Stimulated activated naive B cell treated with anti-CD40 and anti-IgM and Interleukin-4, amounts not matched to agents 10 μg/mL and 1 μg/mL and 100 μg/mL, for 72 hours (primary cell): ENCODE measurements at places on chromosomes 11 and 22.

- DNase-seq = no peak
Observed at GRCh38 chr11:116285026-116285425, 487.8 kb downstream of the BUD13 start.

DNA sequence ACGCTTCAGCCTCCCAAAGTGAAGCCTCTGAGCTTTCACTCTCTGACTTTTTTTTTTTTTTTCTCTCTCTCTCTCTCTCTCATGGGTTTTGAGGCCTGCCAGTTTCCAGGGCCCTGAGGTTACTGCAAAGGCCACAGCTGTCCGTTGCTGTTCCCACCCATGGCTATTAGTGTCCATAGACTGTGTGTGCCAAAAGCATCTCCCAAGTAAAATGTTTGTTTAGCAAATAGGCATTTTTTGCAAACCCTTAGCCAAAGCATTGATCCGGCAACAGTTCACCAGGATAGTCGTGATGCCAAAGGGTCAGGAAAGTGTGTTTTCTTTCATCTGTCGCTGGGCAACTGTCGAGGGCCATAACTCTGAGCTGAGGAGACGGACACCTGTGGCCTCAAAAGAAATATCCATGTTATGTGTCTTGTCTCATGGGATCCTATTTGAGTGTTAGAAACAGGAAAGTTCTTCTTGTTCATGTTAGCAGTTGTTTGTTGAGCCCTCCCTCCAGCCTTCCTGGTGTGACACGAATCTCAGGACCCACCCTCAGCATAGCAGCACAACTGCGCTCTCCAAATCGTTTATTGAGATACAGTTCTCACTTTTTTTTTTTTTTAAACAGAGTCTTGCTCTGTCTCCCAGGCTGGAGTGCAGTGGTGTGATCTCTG, 18.4 kb downstream of the FADS2 start:
- no peak for DNase-seq

GRCh38 chr22:25201557-25202273, 2.1 kb downstream of the CRYBB3 start:
- no peak for DNase-seq

- no peak for DNase-seq
Observed at GRCh38 chr11:3732671-3733436, 61.7 kb upstream of the CHRNA10 start.

DNA sequence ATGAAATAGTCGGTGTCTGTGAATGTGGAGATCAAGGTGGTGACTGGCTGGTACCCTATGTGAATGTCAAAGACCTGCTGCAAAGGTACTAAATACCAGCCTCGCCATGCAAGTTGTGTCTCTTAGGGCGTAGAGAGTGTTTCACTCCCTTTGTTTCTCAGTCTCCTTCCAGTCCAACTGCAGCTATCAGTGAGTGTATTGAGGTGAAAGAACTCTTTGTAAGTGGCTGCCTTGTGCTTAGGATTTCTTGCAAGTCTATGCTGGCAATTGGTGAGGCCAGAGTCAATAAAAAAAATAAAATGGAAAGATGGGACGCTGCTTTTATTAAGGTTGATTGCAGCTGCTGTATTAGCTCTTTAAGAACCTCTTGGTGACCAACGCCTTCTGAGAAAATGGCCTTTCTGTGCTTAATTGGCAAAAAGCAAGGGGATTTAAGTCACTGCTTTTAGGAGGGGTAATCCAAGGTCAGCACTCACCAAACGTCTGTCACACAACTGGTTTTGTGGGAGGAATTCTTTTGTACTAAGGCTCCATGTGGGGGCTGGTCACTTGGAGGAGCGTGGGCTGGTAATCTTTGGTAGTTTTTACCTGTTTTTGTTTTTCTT, 95.1 kb downstream of the PARVA start:
- DNase-seq = no peak

DNA sequence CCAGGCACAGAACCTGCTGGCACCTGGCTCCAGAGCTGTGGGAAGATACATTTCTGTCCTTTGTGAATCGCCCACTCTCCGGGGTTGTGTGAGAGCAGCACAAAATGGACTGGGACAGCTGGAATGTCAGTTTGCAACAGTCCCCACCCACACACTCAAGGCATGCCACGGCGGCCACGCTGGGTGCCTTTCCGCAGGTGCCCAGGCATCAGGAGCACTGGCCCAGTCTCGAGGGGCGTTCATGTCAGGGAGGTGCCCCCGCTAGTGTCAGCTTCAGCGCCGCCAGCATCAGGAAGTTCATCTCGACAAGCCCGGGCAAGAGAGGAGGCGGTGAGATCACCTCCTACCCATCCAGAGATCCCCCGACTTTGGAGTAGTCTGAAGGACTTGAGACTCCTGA, 2.1 kb downstream of the TP53AIP1 start:
- DNase-seq = no peak

GRCh38 chr11:126968915-126969314, 31.7 kb downstream of the KIRREL3 start:
- no peak for DNase-seq

DNA sequence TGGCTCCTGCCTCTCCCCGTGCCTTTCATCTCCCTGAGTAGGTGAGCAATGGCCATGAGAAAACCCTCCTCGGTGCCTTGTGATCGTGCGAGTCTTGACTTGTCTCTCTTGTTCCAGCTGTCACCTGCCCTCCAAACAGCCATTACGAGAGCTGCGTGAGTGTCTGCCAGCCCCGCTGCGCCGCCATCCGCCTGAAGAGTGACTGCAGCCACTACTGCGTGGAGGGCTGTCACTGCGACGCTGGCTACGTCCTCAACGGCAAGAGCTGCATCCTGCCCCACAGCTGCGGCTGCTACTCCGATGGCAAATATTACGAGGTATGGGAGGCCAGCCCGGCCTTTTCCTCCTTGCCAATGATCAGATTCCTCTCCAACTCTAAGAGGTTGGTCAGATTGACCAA, 51.7 kb downstream of the TECTA start:
- no peak for DNase-seq

DNA sequence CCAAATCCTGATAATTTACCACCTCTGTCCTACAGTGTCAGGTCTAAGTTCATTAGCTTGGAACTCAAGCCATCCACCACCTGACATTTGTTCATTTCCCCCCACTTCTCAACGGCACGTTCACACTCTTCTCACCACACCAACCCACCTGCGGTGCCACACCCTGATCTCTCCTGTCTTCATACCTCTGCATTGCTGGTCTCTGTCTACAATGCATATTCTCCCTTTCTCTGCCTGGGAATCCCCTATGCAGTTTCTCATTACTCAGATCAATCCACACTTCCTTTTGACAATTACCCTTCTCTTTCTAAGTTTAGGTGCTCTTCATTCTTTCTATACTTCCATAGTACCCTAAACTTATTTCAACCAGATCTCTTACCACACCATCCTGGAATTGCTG, 20.4 kb upstream of the EMSY start:
- peak; percentile 7 for DNase-seq

GRCh38 chr11:1099519-1100355, 25.1 kb downstream of the MUC2 start:
- DNase-seq = no peak

GRCh38 chr11:79942090-79942489, 501.3 kb upstream of the TENM4 start:
- DNase-seq = no peak

DNA sequence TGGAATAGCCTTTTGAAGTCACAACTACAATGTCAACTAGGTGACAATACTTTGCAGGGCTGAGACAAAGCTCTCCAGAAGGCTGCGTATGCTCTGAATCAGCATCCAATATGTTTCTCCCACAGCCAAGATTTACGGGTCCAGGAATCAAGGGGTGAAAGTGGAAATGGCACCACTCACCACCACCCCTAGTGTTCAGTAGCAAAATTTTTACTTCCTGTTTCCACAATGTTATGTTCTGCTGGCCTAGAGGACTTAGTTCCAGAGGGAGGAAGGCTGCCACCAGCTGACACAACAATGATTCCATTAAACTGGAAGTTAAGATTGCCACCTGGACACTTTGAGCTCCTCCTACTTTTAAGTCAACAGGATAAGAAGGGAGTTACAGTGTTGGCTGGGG, 68.5 kb upstream of the MPEG1 start:
- no peak for DNase-seq

DNA sequence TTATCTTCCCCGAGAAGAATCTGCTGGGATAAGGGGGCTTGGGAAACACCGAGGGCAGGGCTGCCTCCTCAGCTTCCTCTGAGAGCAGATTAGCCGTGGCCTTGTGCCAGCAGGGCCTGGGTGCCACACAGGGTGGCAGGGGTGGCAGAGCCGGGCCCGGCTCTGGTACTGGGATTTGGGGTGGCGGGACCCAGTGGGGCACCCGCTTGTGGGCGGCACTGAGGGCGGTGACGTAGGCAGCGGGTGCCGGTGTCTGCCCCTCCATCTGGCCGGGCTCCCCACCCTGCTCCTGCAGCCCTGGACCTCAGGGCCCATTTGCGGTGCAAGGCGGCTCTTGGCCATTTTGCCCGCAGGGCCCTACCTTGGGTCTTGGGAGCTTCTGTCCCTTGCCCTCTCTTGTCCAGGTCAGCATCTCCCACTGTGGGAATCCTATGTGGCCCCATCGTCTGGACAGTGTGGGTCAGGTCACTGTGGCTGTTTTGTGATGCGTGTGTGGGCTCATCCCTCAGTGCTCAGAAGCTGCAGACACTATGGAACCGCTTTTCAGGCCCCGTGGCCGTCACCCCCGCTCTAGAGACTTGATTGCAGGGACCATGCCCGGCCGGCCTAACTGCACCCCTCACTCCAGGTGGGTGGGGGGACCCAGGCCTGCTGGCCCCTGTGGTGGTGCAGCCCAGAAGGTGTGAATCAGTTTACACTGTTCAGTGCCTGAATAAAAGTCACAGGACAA, 29.7 kb upstream of the KRTAP5-6 start:
- no peak for DNase-seq

DNA sequence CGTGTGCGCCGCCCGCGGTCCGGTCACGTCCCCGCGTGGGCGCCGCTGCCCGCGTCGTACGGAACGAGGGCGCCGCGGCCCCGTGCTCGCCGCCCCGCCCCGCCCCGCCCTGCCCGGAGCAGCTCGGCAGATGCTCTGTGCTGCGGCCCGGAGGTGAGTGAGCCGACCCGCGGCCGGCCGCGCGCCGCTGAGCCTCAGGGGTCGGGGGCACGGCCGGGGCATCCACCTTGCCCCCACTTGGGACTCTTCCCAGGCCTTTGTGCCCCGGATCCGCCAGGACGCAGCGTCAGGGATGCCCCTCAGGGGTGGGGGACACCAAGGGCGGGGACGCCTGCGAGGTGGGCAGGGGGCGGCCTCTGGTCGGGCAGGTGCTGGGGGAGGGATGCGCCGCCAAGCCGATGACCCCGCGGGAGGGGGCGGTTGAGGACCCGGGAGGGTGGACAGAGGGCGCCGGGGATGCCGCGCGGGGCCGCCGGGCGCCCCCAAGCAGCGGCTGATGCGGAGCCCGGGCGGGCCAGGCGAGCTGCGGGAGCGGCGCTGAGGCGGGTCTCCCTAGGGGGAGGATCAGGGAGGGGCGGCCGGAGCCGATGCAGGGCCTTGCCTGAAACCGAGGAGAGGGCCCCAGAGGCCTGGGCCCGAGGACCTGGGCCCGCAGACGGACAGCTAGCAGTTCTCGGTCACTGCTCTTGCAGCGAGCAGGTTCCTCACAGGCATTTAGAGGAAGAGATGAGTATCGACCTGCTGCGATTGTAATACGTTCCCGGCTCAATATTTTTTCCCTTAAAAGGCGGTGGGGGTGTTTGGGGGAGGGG, at the start of gene GNAZ:
GNAZ (plus strand) TSS at position 102 of the 812 bp plus-strand sequence. CDS start 25,177 bp downstream, outside the sequence.
- no peak for DNase-seq

DNA sequence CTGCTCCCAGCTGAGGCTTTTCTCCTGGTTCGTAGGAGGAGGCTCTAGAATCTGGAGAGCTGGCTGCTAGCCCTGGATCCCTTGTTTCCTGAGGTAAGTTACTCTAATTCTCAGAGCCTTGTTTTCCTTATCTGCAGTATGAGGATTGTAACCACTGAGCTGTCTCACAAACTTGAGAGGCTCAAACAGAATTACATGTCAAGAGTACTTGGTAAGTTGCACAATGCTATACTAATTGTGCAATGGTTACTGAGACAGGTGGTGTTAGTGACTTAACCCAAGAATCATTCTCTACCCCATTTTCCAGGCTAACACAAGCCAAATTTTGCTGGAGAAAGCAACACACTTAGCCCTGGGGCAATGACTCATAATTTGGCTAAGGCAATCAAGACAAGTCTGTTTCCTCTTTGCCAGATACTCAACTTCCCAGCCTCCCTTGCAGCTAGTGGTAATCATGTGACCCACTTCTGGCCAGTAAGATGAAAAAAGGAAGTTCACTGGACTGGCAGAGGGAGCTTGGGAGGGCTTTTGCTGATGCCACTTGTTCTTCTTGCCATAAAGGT, 348.0 kb downstream of the TENM4 start:
- DNase-seq = no peak

DNA sequence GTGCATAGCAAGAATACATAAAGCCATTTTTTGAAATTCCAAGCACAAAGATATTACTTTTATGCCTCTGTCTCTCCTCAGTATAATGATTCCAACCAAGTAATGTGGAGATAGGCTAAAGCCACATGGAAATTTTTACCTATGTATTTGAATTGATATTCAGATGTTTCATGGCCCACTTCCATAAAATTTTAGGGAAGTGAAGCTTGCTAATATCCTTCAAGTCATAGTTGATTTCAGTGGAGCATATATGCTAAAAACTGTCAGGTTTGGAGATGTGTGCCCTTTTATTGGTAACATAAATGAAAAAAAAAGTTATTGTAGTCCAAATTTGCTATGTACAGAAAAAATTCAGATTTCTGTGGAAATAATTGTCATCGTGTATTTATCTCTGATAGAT, 12.3 kb downstream of the MS4A4E start:
- DNase-seq = no peak

DNA sequence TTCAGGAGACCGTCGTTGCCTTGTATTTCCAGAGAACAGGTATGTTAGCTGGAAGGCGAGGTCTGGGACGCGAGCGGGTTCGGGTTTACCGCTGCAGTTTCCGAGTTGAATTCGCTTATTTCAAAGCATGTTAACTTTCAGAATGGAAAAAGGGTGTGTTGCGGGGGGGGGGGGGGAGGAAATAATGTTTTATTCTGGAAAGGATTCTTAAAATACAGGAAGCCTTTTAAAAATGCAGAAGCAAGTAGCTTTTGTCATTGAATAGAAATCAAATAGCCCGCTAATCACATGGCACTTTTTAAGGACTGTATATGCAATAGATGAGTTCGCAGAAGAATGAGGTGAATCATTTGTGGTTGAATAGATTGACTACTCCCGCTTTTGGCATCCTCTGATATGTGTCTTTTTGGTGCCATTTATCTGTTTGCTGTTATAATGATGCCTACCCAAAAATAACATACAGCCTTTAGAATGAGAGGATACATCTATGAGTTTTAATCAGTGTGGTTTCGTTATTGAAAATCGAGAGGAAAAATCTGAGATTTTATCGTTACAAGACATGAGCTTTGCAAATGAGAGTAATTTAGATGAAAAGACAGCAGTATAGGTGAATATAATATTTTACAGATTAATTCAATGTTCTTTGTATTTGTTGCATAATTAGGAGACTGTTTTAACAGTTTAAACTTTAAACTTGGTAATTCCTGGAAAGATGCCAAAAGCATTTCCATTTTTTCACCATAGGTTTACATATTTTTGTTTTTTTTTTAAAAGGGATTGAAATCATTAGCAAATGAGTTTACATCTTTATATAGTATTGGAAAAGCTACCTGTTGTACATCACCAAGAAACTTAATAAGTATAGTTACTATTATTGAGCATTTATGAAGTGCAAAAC, 1.7 kb downstream of the PDE3B start:
- no peak for DNase-seq
